NCI-H1092 (cell line): ENCODE measurements at places on chromosomes 7 and 10.

- peak; percentile 29 for DNase-seq
Observed at GRCh38 chr10:18619016-18619415, 32.4 kb downstream of the NSUN6 start.

DNA sequence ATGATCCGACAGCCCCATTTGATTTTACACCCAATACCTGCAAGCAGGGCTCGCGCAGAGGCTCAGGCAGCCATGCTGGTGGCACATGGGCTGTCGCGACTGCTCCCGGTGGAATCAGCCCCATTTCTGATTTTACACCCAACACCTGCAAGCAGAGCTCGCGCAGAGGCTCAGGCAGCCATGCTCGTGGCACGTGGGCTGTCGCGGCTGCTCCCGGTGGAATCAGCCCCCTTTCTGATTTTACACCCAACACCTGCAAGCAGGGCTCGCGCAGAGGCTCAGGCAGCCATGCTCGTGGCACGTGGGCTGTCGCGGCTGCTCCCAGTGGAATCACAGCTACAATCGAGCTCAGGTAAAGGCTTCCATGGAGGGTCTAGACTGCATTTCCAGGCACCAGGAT is 244.1 kb downstream of the PTPRN2 start:
- no peak for DNase-seq

GRCh38 chr7:112080978-112081377 is 125.2 kb downstream of the DOCK4 start:
- no peak for DNase-seq

- no peak for DNase-seq
Observed at GRCh38 chr7:76008156-76008687, 13.8 kb upstream of the TMEM120A start.

GRCh38 chr10:132422903-132423825 is 26.2 kb downstream of the PWWP2B start:
- no peak for DNase-seq

GRCh38 chr10:130500261-130501000 is 364.2 kb downstream of the GLRX3 start:
- DNase-seq: no peak

DNA sequence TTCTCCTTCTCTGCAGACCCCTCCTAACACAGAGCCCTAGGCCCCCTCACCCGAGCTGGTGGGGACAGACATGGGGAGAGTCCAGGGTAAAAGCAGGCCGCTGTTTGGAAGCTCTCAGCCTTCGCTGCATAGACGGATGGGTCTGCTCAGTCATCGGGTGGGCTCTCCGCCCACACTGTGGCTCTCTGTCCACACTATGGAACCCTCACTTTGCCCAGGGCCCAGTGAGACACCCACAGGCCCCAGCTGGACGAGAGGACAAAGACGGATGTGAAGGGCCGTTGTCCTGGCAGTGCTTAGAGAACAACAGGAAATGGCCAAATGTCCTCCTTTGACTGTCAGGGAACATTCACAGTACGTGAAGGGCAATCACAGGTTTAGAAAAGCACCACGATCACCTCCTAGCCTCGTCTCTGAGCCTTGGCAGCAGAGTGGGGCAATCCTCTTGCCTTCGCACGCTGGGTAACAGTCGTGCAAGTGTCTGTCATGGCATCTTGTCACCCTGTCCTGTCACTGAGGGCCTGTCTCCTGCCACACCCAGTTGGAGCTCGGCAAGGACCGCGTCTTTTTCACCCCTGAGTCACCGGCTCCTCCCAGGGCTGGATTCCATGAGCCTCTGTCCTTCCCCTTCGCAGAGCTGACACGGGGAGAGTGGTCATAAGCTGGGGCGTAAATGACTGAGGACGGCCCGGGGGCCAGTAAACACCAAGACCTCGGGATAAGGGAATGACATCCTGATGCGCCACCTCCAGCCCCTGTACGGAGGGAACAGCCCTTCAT is 80.6 kb downstream of the PRKAG2 start:
- no peak for DNase-seq

GRCh38 chr10:67259319-67259929 is 333.6 kb downstream of the LRRTM3 start:
- DNase-seq: no peak

DNA sequence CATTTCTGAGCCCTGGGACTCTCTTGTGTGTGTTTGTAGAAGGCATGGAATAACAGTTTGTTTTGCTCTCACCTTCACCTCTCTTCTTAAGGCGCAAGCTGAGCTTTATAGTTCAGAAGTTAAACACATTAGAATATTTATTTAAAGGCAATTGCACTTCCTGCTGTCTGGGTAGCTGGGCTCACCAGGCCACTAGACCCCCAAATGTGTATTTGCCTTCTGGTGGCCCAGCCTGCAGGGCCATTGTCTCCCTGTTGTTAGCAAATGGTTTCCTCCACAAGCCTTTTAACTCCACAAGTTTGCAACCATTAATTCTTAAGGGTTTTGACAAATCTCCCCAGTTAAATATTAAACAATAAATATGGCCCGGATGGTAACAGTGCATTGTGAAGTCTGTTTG is 31.1 kb upstream of the NEUROD6 start:
- no peak for DNase-seq

GRCh38 chr10:73759512-73760115 is 15.4 kb downstream of the SEC24C start:
- no peak for DNase-seq
